ENCODE measurements at places on chromosomes 1 and 21. TPM values are rescaled to one million over a fixed set of nuclear protein-coding genes. Genes with fewer than 3 reads are reported as not detected.

Gene PLA2G2C
- not detected for total RNA-seq

- no peak for DNase-seq
Observed at GRCh38 chr1:223258751-223259198, 105.2 kb downstream of the SUSD4 start.

DNA sequence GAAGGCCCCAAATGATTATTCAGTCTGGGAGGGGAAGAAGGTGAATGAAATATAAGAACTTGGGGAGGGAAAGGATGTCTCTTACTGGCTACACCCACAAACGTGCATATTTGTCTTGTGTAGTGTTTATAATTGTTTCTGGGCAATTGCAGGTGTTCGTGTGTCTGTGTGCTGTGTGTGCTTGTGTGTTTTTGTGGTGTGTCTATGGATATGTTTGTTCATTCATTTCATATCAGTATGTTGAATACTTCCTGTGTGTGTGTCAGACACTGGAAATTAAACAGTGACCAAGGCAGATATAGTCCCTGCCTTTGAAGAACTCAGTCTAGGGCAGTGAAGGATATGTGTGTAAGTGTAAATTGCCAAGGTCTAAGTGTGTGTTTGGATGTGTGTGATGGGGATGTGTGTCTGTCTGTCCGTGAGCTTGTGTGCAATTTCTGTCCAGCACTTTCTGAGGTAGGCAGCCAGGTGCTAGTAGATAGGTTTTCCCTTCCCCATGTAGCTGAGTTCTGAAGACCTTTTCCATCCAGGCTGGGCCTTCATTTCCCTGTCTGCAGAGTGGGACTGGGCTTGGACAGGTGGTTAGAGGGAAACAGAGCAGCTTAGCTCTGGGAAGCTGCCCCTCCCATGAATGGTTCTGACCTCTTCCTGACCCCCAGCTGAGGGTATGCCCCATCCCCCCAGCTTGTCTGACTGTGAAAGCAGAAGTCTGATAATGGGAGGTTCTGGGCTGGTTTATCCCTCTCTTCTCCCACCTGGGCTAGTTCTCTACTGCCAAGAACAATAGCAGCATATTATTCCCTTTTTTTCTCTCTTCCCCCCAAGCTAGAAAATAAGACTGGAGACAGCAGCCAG, 3.8 kb downstream of the AGO1 start:
- DNase-seq, result no peak

DNA sequence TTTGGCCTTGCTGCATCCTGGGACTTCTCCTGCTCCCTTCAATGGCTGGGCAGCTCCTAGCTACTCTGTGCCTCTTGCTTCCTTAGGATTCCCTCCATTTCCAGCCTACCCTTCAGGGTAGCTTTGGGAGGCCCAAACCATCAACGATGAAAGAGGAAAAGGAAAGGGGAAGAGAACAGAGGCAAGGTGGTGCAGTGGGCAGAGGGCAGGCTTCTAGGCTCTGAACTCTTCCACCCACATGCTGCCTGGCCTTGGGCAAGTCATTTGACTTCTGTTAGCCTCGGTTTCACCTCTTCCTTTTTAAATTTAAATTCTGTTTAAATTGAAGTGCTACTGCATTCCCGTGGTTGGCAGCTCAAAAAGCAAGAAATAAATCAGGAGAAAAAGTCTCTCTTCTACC, 5.7 kb upstream of the PPM1J start:
- DNase-seq, result no peak

- DNase-seq, result no peak
Observed at GRCh38 chr1:151060657-151061421, 642 bp downstream of the MLLT11 start.

DNA sequence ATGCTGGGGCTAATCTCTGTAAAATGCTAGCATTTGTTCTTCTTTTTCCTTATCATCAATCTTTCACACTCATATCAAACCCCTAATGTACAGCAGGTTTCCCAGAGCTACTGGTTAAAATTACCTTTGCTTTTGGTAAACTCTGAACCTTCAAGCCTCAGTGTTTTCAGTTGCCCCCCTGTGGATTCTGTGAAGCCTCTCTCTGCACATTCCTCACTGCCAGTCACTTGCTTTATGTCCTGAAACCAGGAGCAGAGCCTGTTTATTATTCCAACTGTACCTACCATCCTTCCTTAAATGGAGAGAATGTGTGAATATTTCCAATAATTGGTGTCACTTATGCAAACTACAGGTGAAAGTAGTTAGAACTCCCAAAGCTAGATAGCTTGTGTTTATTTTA, 134.2 kb downstream of the NEK7 start:
- no peak for DNase-seq

Gene SLC1A7
- 0.68 TPM for total RNA-seq

Gene GPR52
- 2.6 TPM for total RNA-seq

DNA sequence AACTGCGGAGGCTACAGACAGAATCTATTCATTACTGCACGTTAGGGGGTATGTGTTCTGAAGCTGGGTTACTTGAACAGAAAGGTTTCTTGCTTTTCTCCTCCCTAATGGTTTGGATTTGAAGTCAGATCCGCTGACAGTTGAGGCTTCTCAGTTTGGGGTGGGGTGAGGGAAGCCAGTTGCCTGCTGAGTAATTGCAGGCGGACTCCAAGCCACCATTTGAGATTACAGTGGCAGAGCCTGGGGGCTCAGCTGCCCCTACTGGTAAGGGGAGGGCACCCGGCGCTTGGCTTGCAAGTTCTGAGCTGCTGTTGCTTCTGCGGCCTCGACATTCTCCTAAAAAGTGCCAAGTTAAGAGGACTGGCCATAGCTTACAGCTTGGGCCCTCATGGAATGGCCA, 2.0 kb downstream of the GRHL3 start:
- no peak for DNase-seq

DNA sequence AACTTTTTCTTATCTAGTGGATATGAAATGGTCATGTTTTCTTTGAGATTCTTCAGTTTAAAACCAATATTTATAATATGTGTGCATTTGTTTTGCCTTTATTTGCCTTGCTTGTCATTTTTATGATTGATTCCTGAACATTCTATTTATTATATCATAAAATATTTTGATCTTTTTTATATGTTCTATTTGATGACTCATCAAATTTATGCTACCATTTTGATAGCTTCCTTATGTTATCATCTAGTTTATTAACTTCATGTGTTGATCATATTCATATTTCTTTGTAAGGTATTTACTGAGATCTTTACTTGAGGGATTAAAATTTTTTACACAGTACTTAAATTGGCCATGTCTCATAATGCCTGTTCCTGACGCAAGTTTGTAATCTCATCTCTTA, 1650.0 kb downstream of the AMY1C start:
- no peak for DNase-seq

Gene MYBPH
- total RNA-seq, result not detected

DNA sequence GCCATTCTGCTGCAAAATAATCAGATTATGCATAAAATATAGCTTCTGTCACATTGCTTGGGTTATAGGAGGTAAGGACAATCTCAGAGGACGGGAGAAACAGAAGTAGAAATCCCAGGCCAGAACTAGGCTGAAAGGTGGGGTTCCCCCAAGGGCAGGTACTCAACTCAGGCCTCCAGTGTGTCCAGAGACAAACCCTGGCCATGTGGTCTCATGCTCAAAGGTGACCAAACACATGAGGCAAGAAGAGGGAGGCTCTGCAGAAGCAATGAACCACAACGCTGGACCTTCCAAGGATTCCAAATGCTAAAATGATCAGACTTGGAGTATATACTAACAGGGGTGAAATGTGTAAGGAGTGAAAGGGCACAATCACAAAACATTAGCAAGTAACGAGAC, 103.8 kb downstream of the DMRTB1 start:
- DNase-seq, result no peak

Gene MXRA8
- total RNA-seq, result 39.3 TPM

Measured in lower lobe of right lung (tissue), 2 donors.